Small intestine (tissue), 16 donors: ENCODE measurements at places on chromosomes 3 and 15. TPM values are rescaled to one million over a fixed set of nuclear protein-coding genes. Genes with fewer than 3 reads are reported as not detected.
A peak's percentile ranks its signal among the peaks of the same experiment; 100 is the strongest.

Gene HTR3E
- 2.7 TPM for polyA plus RNA-seq

Gene GP9
- polyA plus RNA-seq = not detected

Gene C2CD4B
- 1.4 TPM for polyA plus RNA-seq

Gene FBXW12
- not detected for polyA plus RNA-seq

Gene CSPG5
- polyA plus RNA-seq = 0.37 TPM

Gene GRAMD1C
- polyA plus RNA-seq = 25.9 TPM

Gene ZBTB47
- 0.89 TPM for polyA plus RNA-seq

DNA sequence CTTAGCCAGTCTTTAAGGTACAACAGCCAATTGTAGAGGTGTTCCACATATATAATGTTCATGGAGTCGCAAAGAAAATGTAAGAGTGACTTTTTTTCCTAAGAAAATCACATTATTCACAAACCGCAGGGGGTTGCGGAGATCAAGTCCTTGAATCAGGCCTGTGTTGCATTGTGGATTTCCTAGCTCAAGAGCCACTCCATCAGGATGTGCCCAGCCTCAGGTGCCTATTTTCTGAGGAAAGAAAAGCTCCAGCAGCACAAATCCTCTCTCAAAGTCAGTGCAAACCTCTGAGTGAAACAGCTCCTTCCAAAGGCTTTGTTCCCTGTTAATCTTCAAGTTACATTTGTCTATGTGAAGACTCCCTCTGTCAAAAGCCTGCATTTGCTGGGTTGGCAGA lies 349.4 kb downstream of the CLSTN2 start:
- DNase-seq = no peak

DNA sequence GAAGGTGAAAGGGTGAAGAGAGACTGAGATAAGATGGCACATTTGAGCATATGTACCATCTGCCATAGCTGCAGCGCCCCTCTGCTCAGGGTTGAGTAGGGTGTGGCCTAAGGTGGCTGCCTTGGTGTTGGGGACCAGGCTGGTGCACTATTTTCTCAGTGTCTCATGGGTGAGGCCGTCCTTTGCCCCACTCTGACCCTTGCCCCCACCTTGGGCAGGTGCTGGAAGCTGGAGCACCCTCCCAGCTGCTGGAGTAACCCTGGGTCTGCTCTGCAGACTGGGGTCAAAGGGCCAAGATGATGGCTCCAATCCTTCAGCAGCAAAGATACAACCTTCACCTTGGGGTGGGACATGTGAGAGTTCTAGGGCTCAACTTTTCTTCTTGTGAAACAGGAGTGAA lies 69.2 kb downstream of the DAPK2 start:
- DNase-seq = peak; percentile 67

DNA sequence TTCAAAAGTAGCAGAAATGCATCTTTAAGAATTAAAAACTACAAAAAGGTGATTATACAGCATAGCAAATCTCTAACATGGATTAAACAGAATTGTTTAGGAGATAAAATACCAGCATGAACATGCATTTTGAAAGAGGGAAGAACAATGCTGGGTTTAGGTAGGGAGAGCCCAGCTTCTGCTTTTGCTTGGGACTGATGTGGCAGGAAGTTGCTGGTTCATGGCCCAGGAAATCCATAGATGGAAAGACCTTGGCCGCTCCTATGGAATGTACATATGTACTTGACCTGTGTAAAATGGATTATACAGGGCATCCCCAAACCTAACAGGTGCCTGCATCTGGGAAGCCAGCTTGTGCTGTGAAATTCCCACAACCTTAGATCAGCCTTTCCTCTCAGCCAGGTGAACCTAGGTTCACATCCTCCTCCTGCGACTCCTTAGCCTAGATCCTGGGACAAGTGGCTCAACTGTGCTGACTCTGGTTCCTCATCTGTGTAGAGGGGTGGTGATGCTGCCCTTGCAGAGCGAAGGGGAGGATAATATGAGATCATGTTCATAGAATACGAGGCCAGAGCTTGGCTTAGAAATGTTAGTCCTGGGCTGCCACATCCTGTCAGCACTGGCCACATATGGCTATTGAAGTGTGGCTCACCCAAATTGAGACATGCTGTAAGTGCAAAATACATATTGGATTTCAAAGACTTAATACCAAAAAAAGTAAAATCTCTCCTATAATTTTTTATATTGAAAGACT lies 47.0 kb upstream of the PLXNA1 start:
- DNase-seq = no peak

GRCh38 chr15:101614001-101614585 lies 38.1 kb downstream of the TM2D3 start:
- DNase-seq = no peak

Gene SERPINI2
- 0.24 TPM for polyA plus RNA-seq

Gene FGF12
- 0.39 TPM for polyA plus RNA-seq

Gene PTH1R
- 1.6 TPM for polyA plus RNA-seq

DNA sequence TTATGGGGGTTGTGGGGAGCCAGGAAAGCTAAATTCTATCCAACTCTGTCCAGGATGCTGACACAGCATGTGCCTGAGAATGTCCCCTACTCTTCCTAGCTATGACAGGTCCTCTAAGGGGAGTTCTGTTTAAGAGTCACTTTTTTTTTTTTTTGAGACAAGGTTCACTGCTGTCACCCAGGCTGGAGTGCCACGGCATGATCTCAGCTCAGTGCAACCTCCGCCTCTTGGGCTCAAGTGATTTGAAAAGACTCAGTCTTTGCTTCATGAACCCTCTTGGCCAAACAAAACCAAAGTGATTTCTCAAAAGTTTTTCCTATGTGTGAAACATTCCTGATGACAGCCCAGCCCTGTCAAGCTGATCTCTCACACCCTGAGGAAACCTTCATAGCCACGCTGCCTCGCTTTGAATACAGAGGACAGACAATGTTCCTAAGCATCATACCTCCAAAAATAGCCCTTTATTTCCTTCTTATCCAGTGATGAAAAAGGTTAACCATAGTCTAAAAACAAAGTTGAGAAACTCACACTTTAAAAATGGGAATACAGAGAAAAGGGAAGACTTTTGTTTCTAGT lies 105.5 kb upstream of the PROK2 start:
- no peak for DNase-seq

DNA sequence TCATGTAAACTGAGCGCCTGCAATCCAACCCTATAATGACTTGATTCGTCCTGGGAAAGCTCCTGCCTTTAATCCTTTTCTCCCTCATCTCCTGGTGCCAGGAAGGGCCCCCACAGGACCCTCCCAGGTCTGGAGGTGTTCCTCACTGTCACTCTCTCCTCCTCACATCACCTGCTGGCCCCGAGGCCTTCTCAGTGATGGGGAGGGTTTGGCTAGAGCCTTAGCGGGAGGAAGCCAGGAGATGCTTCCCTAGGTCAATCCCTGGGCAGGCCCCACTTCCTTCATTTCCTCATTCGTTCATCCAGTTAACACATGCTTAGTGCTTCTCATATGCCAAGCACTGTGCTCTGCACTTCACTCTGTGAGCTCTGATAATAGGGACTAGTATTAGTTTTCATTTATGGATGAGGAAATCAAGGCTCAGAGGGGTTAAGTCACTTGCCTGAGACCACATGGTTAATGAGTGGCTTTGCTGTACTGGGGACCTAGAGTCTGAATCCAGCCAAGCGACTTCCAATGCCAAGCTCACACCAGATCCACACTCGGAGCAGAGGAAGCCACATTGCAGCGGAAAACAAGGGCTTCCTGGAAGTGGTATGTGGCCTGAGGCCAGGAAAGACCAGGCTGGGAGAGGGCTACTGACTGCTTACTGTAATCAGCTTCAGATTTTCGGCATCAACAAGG lies 50.3 kb upstream of the CHRNB4 start:
- no peak for DNase-seq

Gene FBLN2
- polyA plus RNA-seq = 30.8 TPM

GRCh38 chr15:68368731-68369435 lies 63.1 kb downstream of the ITGA11 start:
- DNase-seq = no peak

Gene PLA2G4E
- 0.80 TPM for polyA plus RNA-seq

Gene GOLGA8T
- not detected for polyA plus RNA-seq

Gene TMCO5A
- not detected for polyA plus RNA-seq

- DNase-seq = no peak
These were observed 80.9 kb downstream of the DUT start for GRCh38 chr15:48411971-48412591.

Gene RARRES1
- polyA plus RNA-seq = 165 TPM

DNA sequence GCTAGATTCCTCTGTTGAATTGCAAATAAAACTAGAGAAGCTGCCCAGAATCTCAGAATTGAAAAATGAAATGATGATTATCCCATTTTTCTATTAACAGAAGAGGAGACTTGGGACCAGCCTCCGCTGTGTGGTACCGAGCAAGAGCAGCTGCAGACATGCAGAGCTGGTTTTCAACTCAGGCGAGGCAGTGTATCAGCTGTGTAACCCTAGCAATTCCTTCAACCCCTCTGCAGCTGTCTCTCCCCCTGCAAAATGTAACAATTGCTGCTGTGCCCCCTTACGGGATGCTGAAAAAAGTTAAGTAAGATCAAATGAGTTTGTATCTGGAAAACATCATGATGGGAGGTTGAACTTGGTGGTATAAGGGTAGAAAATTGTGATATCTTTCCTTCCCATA lies 98.5 kb upstream of the C3orf80 start:
- DNase-seq = no peak

Gene ERC2
- 2.0 TPM for polyA plus RNA-seq

Gene CDHR4
- not detected for polyA plus RNA-seq

Gene PLA2G4F
- polyA plus RNA-seq = 27.5 TPM

- no peak for DNase-seq
These were observed 15.6 kb downstream of the LRRK1 start for GRCh38 chr15:100934726-100935125.

Gene ANKRD63
- polyA plus RNA-seq = 0.04 TPM

Gene LEKR1
- not detected for polyA plus RNA-seq

- DNase-seq = no peak
These were observed 52.4 kb downstream of the TRIM69 start for GRCh38 chr15:44788748-44789147.

- DNase-seq = peak; percentile 93
These were observed 486.0 kb upstream of the AGTR1 start for GRCh38 chr3:148211725-148212124.

DNA sequence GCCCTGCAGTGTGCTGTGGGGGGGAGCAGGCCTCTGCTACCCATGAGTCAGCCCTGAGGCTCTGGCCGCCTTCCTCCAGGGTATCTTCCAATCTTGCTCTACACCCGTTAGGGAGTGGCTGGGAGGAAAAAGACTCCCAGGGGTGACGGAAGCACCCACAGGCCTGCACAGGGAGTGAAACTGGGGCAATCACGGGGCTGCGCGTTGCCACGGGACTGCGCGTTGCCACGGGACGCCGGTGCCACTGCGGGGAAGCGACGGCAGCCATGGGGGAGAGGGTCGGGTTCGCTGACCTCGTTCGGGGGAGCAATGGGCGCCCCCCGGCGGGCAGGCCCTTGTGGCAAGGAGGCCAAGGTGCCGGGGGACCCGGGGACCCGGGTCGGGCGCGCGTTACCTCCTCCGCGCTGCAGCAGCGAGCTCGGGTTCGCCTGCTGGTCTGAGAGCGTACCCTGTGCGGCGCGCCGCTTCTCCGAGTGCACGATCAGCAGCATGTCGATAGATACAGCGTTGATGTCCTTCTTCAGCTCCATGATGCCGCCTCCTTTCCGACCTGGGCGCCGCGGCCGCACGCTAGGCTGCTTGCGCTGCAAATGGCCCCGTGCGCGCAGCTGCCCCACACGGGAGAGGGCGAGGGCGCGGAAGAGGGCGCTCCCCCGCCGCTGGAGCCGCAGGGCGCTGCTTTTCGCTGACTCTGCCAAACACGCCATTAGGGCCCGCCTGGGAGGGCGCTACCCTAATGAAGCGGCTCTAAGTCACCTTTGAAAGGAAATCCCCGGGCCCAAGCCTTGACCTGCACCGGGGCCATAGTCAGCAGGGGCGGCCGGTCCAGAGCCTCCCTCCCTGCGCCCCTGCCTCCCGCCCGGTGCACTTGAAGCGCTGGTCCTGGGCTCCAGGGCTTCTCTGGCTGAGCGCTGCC lies at the start of gene KY:
TSS of gene KY (minus strand) at position 592 of the 916 bp plus-strand sequence. CDS start at position 530, 62 bp downstream.
- DNase-seq = peak; percentile 76

Gene BFSP2
- polyA plus RNA-seq = 1.3 TPM

Gene SKOR1
- 0.45 TPM for polyA plus RNA-seq

Gene EAF1
- polyA plus RNA-seq = 5.9 TPM

Gene GRM7
- polyA plus RNA-seq = 0.30 TPM

DNA sequence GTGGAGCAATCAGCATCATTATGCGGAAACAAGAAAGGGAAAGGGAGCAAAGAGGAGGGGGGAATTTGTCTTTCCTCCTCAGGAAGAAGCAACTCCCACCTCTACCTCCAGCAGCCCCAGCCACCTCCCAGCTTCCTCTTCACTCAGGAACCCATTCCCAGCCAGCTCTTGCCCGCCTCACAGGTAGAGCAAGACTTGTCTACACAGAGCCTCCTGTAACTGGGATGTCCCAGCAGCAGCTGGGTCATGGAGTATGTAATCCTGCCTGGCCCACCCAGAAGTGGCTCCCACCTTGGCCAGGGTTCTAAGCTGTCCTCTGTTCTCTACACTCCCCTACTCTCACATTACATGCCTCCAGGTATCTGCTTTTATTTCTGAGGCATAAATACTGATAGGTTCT lies 14.0 kb downstream of the IGDCC3 start:
- no peak for DNase-seq

Gene PIF1
- polyA plus RNA-seq = 0.45 TPM

- peak; percentile 71 for DNase-seq
These were observed 13.7 kb upstream of the PARP6 start for GRCh38 chr15:72285927-72286516.

Gene FAN1
- polyA plus RNA-seq = 8.4 TPM

DNA sequence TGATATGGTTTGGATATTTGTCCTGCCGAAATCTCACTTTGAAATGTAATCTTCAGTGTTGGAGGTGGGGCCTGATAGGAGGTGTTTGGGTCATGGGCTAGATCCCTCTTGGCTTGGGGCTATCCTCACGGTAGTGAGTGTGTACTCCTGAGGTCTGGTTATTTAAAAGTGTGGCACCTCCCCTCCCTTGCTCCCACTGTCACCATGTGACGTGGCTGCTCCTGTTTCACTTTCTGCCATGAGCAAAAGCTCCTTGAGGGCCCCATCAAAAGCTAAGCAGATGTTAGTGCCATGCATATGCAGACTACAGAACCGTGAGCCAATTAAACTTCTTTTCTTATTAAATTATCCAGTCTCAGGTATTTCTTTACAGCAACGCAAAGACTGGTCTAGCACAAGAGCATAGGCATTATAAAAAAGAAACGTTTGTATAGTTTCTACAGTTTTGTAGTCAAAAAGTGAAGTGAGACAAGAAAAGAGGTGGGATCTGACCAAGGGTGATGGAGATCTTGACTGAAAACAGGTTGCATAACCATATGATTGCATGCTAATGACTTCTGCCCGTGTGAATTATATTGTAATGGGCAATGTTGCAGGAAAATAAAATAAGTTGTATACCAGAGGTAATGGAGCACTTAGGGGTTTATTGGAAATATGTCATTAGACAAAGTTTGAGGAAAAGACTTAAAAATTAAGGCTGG lies 28.5 kb upstream of the CLASP2 start:
- no peak for DNase-seq

- DNase-seq = no peak
These were observed 488.2 kb upstream of the ROBO2 start for GRCh38 chr3:76551739-76552138.

DNA sequence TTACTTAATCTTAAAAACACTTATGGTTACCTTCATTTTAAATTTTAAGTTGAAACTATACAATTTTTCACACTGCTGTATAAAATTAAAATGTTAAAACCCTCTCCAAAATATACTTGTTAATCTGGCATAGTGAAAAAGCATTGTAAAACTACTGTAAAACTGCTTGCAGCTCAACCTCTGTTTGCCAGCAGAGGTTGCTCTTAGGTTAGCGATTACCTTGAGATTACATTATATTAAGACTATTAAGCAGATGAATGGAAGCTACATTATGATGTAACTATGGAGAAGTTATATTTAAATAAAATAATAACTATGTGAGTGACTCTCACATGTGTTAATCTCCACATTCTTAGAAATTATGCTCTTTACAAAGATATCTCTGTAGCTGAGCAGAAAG lies 143.6 kb upstream of the SLITRK3 start:
- peak; percentile 3 for DNase-seq

Gene PLA2G4D
- polyA plus RNA-seq = 0.18 TPM
